Fibroblast of the aortic adventitia (primary cell): ENCODE measurements at places on chromosomes 3 and 15. TPM values are rescaled to one million over a fixed set of nuclear protein-coding genes. Genes with fewer than 3 reads are reported as not detected.

ADCY5 gene
- under 0.01 and 0.41 TPM in 2 replicates for total RNA-seq

PPARG gene
- 11.1 and 39.4 TPM in 2 replicates for total RNA-seq

COL8A1 gene
- total RNA-seq, result 24.3 and 25.1 TPM in 2 replicates

SLC12A8 gene
- total RNA-seq, result 13.4 and 15.5 TPM in 2 replicates

MYEF2 gene
- 5.1 and 6.5 TPM in 2 replicates for total RNA-seq

CLDN16 gene
- 0.09 TPM in 1 of 2 replicates, not detected in the other for total RNA-seq
